ENCODE measurements at places on chromosomes 6 and 20. TPM values are rescaled to one million over a fixed set of nuclear protein-coding genes. Genes with fewer than 3 reads are reported as not detected.

SEC63 gene
- total RNA-seq: 12.8 TPM

BPIFA1 gene
- total RNA-seq: 0.42 TPM

CPNE5 gene
- total RNA-seq: 0.05 TPM

CAGE1 gene
- total RNA-seq: 0.37 TPM

UNC5CL gene
- 0.28 TPM for total RNA-seq

SALL4 gene
- 0.05 TPM for total RNA-seq

WFDC2 gene
- 4.9 TPM for total RNA-seq

SNAP91 gene
- not detected for total RNA-seq

LAMA4 gene
- 2.9 TPM for total RNA-seq

DEFB132 gene
- total RNA-seq: not detected

CST1 gene
- total RNA-seq: 0.28 TPM

USP49 gene
- 1.3 TPM for total RNA-seq

MAP7 gene
- 22.4 TPM for total RNA-seq

VWA7 gene
- total RNA-seq: 1.6 TPM

FKBP1C gene
- not detected for total RNA-seq

GPR63 gene
- 0.51 TPM for total RNA-seq

DPM1 gene
- 69.6 TPM for total RNA-seq

ADGRF4 gene
- 18.3 TPM for total RNA-seq

RSPH9 gene
- 0.23 TPM for total RNA-seq

ZC2HC1B gene
- total RNA-seq: 1.3 TPM

DST gene
- total RNA-seq: 271 TPM

PKHD1 gene
- not detected for total RNA-seq

TTLL9 gene
- not detected for total RNA-seq

CITED2 gene
- 23.7 TPM for total RNA-seq

KHDC1L gene
- total RNA-seq: not detected

CCN2 gene
- 16.1 TPM for total RNA-seq
